ENCODE measurements at places on chromosomes 1 and 21. TPM values are rescaled to one million over a fixed set of nuclear protein-coding genes. Genes with fewer than 3 reads are reported as not detected.

Gene OR2L3
- not detected for total RNA-seq

Gene DENND2D
- total RNA-seq: not detected

Gene SPRR2B
- not detected for total RNA-seq

DNA sequence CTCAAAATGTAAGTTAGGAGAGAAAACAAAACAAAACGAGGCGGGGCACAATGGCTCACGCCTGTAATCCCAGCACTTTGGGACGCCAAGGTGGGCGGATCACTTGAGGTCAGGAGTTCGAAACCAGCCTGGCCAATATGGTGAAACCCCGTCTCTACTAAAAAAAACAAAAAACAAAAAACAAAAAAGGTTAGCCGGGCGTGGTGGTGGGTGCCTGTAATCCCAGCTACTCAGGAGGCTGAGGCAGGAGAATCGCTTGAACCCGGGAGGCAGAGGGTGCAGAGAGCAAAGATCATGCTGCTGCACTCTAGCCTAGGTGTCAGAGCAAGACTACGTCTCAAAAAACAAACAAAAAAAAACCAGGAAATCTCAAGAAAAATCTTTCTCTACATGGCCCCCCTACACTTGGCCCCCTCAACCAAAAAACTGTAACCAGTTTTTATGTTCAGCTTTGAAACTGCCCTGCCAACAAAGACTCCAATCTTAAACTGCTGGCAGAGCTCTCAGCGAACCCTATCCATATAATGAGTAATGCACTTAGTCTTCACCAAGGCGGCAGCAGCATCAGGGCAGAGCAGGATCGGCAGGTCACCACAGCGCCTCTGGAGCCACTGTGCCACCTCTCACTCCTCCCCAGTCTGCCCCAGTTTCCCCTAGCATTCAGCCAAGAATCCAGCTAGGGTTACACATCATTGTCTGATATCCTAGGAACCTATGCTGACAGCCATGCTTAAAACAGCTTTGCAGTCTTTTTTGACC, 71.7 kb downstream of the JAK1 start:
- no peak for DNase-seq

- no peak for DNase-seq
Measured at GRCh38 chr1:47468709-47469389, 31.0 kb downstream of the FOXD2 start.
